ENCODE measurements at places on chromosomes 5 and 9.

GRCh38 chr9:99181206-99181605 is 40.5 kb downstream of the ALG2 start:
- DNase-seq = no peak

DNA sequence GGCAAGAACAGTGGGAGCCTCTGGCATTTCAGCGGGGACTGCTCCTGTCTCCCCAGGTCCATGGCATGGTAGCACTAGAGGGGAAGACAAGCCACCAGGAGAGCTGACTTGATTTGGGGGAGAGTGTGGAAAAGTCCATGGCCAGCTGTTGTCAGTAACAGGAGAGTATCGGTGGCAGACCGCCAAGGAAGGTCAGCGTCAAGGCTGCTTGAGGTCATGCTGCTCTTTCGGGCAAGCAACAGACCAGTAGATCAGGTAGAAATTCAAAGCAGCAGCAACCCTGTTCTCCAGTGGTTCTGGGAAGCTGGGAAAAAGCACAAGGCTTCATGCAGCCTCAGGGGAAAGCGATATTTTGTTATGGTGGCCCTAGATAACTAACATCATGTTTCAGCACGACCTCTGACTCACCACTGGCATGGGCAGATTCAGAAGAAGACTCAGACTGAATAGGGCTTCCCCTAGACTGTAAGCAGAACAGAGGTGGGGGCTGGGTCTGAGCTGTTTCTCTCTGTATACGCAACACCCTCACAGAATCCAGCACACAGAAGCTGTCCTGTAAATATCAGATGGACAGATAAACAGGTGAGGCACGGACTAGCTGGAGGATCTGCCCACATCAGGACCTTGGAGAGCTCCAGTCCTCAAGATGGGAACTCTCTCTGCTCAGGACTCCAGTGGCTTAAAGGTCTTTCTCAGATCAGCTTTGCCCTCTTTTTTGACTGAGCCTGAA is 35.2 kb upstream of the PLEKHG4B start:
- peak; percentile 45 for DNase-seq

DNA sequence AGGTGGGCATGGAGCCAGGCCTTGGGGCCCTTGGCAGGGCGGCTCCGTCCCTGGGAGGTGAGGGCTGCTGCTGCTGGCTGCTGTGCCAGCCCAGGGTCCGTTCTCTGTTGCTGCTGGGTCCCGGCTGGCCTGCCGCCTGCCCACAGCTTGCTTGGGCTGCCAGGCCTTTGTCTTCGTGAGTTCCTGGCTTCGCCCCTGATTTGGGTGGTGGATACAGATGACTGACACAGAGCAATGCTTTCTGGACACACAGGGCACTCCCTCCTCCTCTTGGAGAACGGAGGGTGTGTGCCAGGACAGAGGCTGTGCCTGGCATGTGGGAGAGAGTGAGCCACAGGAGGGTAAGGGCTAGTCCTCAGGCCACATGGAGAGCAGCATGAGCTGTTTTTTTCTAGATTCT is 166.1 kb downstream of the MACROH2A1 start:
- DNase-seq = no peak

GRCh38 chr9:12748016-12748415 is 26.8 kb upstream of the LURAP1L start:
- DNase-seq = peak; percentile 39

- DNase-seq = no peak
Measured at GRCh38 chr9:124859803-124860581, 1.8 kb downstream of the RPL35 start.

DNA sequence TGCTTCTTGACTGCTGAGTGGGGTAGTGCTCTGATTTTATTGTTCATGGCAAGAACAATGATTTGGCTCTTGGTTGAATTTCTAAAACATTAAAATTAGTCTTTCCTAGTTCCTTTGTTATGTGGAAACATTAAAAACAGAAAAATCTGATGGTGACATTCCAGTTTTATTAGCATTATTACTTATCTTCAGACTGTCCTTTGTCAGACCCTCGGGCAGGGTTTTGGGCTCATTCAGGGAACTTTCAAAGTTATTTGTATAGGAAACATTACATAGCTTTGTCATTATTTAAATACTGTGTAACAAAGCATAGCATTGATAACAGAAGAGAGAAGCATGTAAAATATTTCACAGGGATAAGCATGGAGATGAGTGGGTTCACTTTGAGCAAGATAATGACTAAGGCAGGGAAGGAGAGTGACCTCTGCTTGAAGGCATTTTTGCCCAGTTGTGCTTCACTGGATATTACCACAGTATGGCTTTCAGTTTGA is 119.9 kb downstream of the KDM4C start:
- peak; percentile 62 for DNase-seq

- DNase-seq = no peak
Measured at GRCh38 chr5:10985721-10986110, 224.7 kb upstream of the DAP start.

DNA sequence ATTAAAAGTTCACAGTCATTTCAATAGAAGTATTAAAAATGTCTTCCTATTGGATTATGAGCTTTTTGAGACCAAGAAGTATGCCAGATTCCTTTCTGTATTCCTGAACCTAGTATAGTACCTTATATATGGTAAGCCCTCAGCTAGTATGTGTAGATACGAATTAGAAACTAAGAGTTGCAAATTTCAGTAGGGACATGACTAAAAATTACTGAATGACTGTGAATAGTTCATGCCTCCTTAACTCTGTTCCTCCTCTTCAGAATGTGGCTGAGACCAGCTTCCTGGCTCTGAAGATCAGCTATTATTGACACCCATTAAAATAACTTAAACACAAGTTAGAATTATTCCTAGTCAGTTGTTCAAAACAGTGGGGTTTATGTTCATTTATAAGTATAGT is 19.7 kb downstream of the KDM3B start:
- DNase-seq = no peak

GRCh38 chr9:89323390-89323789 is 5.1 kb downstream of the SECISBP2 start:
- no peak for DNase-seq

DNA sequence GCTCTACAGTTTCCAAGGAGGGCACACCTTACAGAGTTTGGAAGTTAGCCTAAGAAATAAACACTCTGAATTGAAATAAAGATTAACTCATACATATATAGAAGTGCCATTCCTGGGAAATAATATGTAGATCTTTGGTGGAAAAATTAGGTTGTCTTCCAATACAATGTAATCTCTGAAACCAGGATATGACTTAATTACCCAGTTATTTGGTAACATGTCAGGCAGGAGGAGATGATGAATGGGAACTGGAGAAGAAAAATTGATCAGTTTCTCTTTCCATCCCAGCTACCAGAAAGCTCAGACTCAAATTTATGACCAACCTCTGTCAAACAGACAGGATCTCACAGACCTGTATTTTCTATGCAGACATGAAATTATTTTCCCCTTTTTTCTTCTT is 215.2 kb upstream of the SNX2 start:
- DNase-seq = no peak

DNA sequence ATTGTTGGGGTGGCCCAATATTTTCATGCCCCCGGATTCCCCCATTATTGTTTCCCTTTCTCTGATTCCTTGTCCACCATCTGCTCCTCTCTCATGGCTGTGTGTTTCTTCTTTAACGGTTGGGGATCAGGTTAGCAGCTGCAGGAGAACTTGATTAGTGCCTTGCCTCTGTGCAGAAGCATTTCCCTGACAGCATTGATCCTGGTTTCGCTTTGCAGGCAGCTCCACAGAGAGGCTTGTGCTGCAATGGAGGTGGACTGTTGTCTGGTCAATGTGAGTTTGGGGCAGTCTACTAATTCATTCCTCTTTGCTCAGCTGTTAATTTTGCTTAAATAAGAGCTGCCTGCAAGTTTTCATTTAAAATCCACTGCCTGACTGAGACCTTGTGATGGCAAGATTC is 32.5 kb upstream of the SSBP2 start:
- no peak for DNase-seq

- DNase-seq = peak; percentile 12
Measured at GRCh38 chr5:170523142-170523551, 19.3 kb downstream of the KCNIP1 start.

GRCh38 chr9:4130166-4130565 is 169.7 kb downstream of the GLIS3 start:
- no peak for DNase-seq

- DNase-seq = no peak
Measured at GRCh38 chr9:73167614-73168013, 15.9 kb downstream of the ANXA1 start.

GRCh38 chr9:86580688-86581087 is 226.5 kb upstream of the TUT7 start:
- DNase-seq = no peak

- no peak for DNase-seq
Measured at GRCh38 chr9:105259731-105260612, 15.5 kb downstream of the SLC44A1 start.

GRCh38 chr9:121067640-121068039 is 7.1 kb upstream of the CNTRL start:
- DNase-seq = no peak

DNA sequence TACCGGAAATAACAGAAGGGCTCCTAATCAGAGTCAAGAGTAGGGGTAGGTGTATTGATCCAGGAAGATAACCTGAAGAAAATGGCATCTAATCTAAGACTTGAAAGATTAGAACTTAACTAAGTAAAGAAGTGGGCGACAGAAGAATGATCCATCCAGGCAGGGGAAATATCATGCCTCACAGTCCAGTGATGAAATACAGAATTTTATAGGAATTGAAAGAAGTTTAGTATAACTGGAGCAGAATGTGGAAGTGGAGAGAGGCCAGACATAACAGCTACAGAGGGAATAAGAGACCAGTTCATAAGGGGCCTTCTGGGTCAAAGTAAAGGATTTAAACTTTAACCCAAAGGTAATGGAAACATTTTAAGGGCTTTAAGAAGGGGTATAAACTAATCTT is 42.2 kb downstream of the ERP44 start:
- DNase-seq = no peak

DNA sequence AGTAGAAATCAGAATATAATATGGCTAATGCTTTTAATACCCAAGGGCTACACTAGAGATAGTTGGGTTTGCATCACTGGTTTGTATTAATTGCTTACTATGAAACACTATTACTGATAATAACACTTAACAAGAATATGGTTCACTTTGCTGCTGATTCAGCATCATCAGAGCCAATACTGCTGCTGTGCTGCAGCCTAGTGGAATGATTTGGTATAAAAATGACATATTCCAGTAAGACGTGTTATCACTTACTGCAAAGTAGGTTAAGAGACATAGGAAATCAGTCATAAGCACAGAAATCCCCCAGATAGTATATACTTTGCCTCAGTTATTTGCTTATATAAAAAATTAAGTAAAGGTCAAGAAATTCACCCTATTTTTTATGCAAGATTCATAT is 2.8 kb downstream of the CDH10 start:
- peak; percentile 20 for DNase-seq

GRCh38 chr5:179120421-179120861 is 60.3 kb downstream of the ZNF354C start:
- no peak for DNase-seq

DNA sequence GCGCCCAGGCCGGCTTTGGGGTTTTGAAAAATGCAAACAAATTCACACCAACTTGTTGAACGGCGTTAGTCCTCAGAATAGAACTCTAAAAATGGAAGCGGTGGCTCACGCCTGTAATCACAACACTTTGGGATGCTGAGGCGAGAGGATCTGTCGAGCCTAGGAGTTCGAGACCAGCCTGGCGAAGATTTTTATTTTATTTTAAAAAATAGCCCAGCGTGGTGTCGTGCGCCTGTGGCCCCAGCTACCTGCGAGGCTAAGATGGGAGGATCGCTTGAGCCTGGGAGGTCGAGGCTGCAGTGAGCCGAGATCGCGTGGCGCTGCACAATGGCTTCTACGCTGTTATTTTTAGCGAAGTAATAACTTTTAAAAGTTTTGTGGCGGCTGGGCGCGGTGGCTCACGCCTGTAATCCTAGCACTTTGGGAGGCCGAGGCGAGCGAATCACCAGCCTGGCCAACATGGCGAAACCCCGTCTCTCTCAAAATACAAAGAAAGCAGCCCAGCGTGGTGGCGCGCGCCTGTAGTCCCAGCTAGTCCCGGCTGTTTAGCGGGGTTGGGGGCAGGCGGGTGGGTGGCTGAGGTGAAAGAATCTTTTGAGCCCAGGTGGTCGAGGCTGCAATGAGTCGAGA is 694 bp upstream of the PLIN2 start:
- no peak for DNase-seq

- DNase-seq = no peak
Measured at GRCh38 chr9:132564526-132564925, 17.9 kb upstream of the BARHL1 start.

DNA sequence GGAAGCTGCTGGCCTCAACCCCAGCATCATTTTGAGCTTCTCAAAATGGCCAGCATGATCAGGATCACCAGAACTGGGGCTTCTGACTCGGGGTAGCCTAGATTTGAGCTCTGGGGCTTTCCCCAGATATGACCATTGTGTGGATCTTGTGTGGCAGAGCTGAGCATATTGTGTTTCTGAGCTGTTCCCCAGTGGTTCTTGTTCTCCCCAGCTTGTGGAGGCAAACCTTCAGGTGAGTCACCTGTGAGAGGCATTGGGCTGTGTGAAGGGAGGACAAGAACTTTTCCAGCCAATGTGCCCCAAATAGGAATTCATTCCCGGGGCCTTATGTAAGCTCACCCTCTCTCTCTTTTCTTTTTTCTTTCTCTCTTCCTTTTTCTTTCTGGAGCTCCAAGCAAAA is 80.7 kb upstream of the PITX1 start:
- DNase-seq = no peak

- DNase-seq = peak; percentile 78
Measured at GRCh38 chr5:81232464-81233079, 550 bp upstream of the CKMT2 start.

GRCh38 chr5:138950421-138951031 is 75.4 kb upstream of the LRRTM2 start:
- DNase-seq = no peak

GRCh38 chr5:139904566-139904815 is 108.9 kb downstream of the PSD2 start:
- DNase-seq = no peak

Data from AG08395 (cell line).